ENCODE measurements at places on chromosomes 3 and 15.
A peak's percentile ranks its signal among the peaks of the same experiment; 100 is the strongest.

GRCh38 chr3:141129049-141129448 is 77.9 kb downstream of the SPSB4 start:
- no peak for DNase-seq

DNA sequence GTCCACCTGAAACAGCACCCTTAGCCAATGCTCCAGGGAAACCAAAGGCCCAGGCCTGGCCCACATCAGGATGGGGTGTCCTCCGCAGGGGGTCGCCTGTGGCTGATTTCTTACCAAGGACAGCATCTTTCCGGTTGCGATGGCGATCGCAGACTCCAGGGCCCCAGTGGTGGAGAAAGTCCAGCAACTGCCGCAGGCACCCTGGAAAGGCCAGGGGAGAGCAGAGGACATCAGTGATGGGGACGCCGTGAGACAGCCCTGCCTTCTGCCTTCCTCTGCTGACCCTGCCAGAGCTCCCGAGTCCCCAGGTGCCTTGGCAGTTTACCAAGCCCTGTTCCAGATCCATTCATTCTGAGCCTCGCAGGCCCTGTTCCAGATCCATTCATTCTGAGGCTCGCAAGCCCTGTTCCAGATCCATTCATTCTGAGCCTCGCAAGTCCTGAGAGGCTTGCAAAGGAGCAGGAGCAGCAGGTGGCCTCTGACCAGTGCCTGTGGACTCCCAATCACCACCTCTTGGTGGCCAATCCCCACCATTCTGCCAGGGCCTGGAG is 12.5 kb downstream of the CTSH start:
- no peak for DNase-seq

GRCh38 chr3:141486496-141486745 is 406 bp upstream of the RASA2 start:
- DNase-seq: peak; percentile 87

GRCh38 chr15:73349191-73349590 is 19.6 kb downstream of the HCN4 start:
- no peak for DNase-seq

- DNase-seq: no peak
Measured at GRCh38 chr15:101210058-101210457, 41.8 kb downstream of the CHSY1 start.

DNA sequence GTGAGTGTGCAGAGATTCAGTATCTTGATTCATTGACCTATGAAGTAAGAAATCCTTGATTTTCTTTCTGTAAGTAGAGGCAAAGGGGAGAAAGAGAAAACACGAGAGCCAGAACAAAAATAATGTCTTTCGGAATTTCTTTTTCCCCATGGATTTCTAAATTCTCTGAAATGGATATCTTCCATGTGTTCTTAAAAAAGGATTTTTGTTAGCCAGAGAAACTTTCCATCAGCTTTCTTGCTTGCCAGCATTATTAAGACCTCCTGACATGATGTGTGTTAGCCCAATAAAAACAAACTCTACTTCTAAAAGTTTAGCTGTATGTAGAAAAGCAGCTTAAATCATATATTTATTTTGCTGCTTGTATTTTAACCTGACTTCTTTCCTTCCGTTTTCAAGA is 122.3 kb upstream of the AADACL2 start:
- no peak for DNase-seq

DNA sequence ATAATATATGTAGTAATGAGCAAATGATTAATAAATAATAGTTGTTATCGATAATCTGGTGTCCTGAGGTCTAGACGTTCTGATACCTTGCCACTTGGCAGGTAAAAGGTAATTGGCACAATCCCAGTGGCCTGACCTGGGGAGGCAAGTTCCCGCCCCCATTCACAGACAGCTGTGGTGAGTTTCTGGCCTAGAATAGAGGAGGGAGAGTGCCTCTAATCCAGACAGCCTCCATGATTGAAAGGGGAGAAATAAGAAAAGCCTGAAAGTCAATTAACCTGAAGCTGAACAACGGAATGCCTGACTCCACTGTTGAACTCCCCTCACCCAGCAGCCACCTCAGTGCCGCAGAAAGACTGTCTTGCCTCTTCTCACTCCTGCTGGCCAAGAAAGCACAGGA is 38.1 kb upstream of the SV2B start:
- DNase-seq: no peak

DNA sequence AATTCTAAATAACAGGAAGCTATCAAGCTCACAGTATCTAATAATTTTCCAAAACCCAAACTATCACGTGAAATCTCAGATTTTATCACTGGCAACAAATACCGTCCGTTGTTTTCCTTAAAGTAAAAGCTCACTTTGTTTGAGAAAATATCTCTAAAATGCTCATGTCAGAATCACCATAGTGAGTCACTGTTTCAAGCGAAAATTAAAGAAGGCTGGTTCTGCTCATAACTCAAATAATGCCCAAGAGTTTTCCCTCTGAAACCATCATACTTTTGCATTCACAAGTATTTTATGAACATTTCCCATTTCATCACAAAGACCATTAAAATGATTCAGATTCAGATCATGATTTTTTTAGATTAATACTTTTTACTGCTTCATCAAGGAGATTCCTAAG is 50.6 kb downstream of the TBL1XR1 start:
- no peak for DNase-seq

DNA sequence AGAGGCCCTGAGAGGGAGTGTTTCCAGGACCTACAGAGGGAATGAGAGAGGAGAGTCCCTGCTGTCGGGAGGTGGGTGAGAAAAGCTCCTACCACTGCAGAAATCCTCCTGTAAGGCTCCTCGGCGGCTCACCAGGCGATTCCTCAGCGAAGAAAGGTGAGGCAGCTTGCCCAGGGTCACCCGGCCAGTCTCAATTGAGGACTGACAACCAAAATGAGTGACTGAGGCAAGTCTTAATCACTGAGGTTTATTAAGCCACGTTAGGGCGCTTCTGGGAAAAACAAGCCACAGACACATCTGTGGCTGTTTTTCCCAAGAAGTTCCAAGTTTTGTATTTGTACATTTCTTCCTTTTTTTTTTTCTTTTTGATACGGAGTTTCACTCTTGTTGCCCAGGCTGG is 48.5 kb downstream of the ZDHHC19 start:
- no peak for DNase-seq

- DNase-seq: no peak
Measured at GRCh38 chr15:77354063-77354462, 65.8 kb downstream of the PEAK1 start.

DNA sequence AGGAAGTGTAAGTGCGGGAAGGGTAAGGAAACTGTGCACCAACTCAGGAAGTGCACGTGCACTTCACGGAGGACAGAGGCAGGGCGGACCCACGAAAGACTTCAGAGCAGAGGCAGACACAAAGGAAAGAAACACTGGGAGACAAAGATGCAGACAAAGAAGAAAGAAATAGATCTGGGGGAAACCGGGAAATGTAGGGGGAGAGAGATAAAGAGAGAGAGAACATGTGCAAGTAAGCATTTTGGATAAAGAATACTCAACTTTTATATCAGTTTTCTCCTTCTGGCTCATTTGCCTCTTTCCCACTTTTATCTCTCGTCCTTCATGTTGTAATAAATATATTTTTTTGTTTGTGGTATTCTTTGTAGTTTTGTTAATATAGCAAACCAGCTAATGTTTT is 204.2 kb downstream of the WDR72 start:
- DNase-seq: no peak

DNA sequence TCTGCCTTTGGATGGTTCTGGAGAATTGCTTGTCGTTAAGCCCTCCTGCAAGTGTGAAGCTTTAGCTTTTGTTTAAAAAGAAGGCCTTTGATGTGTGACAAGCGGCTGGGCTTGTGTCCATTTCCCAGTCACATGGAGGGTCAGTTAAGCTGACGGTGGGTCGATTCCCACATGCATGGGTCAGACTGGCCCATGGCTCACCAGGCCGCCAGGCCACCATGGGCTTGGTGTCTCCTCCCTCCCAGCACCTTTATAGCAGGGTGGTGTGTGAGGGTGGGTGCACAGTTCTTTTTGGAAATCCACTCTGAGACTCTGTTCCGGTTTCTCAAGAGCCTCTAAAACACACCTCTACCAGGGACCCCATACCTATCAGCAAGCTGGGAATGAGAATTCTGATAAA is 67.2 kb downstream of the SCN5A start:
- no peak for DNase-seq

DNA sequence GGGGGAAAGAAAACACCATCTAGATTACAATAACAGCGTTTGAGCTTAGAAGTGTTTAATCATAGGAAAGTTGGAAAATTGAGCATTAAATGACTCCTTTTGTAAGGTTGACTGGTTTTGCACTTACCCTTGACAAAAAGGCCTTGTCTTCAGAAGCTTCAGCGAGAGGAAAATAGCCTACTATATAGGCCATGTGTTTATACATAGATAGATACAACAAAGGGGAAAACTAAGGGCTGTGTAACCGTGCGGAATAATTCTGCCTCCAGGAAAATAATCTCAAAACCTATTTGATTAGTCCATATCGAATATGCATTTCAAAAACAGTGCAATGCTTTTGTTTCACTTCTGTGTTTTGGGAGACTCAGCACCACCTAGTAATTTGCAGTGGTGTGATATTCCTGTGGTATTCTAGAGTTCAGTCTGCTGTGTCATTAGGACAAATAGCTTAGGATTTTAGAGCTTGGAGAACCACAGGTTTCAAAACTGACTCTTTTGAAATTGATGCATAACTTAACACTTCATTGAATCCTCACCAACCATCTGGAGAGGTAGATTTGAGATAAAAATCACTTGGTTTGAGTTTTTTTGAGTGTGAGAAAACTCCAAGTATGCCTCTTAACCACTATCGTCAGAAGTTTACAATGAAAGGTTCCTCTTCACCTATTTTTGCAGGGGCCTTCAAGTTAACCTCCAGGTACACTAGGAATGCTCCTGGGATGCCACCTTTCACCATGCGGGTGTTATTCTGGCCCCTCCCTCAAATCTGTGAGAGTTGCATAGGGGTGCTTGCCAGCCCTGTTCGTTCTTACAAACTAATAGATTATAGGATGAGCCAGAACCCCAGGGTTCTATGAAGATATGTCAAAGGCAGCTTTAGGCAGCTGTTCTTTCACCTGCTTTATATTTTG is 1.9 kb downstream of the ARHGAP31 start:
- DNase-seq: no peak

GRCh38 chr3:16319307-16319706 is 54.3 kb downstream of the OXNAD1 start:
- DNase-seq: peak; percentile 55

- DNase-seq: no peak
Measured at GRCh38 chr15:86852741-86853140, 773.1 kb downstream of the AGBL1 start.

DNA sequence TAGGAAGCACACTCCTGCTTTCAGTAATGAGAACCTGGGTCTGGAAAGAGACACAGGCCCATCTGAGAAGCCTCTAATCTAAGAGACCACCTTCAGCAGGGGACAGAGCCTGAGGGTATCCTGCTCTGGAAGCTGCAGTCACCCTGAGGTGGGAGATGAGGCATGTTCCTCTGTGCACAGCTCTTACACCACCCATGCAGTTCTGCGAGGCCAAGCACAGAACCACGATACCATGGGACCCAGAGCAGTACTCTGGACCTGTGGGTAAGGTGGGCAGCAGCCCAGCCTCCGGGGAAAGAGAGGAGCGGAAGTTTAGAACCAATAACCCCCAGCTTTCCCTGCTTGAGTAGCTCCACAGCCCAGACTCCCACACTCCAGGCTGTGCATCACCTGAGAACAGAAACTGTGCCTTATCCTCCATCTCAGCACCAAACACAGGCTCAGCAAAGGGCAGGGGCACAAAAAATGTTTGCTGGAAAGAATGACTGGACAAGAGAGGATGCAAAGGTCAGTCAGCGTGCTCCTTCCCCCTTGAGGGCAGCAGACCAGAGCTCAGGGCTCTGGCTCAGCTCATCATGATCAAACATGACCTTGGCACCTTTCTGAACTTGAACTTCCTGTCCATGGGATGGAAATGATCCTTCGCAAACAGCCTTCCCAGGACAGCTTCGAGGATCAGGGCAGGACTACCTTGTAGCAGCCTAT is 43.1 kb downstream of the RBPMS2 start:
- DNase-seq: peak; percentile 16

- no peak for DNase-seq
Measured at GRCh38 chr3:112384769-112385168, 51.8 kb downstream of the CD200 start.

- DNase-seq: peak; percentile 8
Measured at GRCh38 chr3:108590460-108590859, 938 bp downstream of the DZIP3 start.

GRCh38 chr15:92763459-92763858 is 107.9 kb upstream of the FAM174B start:
- no peak for DNase-seq

DNA sequence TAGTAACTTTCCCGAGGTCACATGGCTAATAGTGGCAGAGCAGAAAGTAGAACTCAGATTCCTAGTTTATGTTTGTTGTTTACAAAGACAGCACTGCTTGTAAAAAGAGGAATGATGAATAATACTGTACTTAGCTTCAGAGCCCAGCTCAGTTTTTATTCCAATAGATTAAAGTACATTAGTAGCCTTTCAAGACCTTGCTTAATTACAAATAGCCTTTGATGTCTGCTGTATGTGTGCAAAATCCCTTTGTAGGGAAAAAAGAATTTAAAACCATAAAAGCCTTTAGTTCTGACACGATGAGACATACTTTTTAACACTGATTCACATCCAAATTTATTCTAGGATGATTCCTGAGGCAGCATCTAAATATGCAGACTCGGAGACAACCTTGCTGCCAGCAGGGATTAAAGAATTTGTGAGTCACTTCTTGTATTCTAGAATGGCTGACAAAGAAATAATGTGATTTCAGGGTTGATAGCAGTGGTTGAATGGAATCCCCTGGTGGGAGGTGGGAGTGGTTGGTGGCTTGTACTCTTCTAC is 324.2 kb upstream of the TGFBR2 start:
- peak; percentile 97 for DNase-seq

Data from mesendoderm (in vitro differentiated cells).